K562 (cell line): ENCODE measurements at places on chromosomes 16 and 17. TPM values are rescaled to one million over a fixed set of nuclear protein-coding genes. Genes with fewer than 3 reads are reported as not detected.
A peak's percentile ranks its signal among the peaks of the same experiment; 100 is the strongest.

DNA sequence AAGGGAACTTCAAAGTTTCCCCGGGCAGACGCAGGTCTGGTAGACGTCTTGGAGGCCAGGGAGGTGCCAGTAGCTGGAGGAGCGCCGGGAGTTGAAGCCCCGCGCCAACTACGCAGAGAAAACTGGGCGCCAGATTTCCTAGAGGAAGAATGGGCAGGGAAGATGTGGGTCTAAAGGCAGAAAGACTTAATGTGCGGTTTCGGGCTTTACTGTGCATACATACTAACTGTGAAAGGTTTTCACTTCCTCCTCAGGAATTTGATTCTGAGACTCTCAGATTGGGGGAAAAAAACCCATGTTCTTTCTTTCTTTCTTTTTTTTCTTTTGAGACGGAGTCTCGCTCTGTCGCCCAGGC lies 331 bp upstream of the ZNF287 start:
- DNase-seq, result no peak

DNA sequence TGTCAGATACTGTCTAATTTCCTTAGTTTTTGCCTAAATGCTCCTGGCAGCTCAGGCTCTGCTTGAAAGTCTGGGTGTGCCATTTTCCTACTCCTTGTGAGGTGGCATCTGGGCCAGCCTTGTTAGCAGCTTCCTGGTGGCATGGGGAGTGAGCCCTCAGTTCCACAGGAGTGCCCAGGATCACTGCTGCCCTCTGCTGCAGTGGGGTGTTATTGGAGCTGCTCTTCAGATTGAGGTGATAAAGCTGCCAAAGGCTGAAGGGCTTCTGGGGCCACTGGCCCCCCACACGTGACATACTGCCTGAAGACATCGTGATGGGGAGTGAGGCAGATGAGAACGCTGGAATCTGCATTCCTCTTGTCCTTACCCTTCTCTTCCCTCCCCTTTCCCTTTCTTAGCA lies 27.4 kb downstream of the CEP95 start:
- no peak for DNase-seq

- no peak for DNase-seq
Observed at GRCh38 chr17:71850812-71851211, 270.0 kb upstream of the SOX9 start.

DNA sequence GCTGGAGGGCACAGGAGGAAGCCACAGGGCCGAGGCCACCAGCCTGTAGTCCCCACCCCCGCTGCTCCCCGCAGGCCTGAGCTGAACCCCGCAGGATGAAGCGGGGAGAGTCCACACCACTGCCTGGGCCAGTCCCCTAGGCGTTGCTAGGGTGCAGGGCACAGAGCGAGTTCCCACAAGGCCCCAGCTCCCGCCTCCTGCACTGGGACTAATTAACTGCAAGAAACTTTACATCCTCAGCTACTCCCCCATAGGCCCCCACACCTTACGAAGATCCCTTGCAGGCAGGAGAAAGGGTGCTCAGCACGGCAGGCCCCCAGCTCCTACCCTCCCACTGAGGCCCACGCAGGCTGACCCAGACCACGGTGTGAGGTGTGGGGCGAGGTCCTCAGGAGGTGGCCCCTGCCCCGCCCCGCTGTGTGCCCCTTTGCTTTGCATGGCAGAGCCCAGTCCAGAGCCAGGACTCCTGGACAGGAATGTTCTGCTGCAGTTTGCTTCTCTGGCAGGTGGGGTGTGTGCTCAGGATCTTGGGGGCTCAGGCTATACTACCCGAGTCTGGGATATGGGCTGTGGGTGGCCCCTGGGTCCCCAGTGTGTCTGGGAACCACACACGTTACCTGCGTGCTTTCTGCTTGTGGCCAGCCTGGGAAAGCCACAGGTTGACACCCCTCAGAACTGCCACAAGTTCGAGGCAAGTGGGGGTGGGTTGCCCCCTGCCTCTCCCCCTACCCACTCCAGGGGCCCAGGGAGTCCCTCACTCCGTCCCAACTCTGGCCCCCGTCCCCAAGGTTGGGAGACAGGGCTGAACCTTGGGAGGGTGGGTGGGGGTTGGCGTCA lies 1.2 kb downstream of the GNG13 start:
- DNase-seq, result peak; percentile 19

DNA sequence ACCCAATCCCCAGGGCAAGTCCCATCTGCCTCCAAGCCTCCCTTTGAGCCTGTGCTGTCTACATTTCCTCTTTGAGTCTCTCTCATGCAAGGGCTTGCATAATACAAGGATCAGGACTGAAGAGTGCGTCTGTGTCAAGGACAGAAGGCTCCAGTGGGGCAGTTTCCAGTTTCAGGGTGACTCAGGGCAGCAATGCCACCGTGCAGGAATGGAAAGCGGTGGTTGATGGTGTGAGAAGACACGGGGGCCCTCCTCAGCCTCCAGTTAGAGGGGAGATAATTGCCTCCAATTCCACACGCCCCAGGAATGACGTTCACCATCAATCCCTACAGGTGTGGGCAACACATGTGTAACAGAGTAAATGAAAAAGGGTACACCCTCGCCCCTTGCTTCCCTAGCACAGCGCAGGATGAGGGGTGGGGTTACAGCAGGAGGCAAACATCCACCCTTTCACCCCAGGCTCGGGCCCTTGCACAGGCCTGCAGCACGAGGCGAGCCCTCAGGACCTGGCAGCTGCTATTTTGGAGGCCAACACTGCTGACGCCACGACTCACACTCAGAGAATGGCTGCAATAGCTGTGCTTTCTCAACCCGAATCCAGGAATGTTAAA lies 24.8 kb upstream of the SLC25A19 start:
- no peak for DNase-seq

- no peak for DNase-seq
Observed at GRCh38 chr17:73331060-73331459, 19.3 kb upstream of the CDC42EP4 start.

DNA sequence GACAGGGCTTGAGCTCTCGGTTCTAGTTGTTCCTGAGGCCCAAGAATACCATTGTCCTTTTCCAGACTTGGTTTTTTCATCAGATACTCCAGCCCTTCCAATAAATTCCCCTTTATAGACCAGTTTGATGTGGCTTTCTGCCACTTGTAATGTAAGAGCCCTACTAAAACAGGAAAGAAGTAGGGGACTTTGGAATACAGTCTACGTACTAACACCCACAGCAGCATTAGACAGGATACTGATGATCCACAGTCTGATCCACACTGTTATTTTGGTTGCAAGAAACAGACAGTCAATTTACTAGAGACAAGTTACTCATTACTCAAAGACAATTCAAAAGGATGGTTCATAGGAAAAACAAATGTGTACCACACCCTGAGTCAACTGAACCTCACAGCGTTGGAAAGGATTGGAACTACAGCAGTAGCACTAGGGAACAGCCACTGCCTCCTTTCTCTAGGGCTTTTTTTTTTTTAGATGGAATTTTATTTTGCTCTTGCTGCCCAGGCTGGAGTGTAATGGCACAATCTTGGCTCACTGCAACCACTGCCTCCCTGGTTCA lies 45.9 kb upstream of the MED13 start:
- no peak for DNase-seq

DNA sequence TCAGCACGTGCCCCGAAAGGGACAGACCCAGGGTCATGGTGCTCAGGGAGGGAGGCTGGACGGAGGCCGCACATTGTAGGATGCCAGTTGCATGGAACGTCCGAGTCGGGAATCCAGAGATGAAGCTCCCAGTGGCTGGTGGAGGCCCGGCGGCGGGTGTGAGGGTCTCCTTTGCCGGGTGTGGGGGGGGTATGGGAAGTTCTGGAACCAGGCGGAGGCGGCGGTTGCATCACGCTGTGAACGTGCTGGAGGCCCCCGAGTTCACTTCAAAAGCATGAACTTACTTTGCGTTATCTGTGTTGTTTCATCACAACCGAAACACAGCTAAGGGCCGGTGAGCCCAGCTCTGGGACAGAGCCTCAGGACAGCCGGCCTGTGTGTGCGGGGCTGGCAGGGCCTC lies 73.4 kb upstream of the GNG13 start:
- no peak for DNase-seq

Gene CCL5
- total RNA-seq, result 0.56 and 0.58 TPM in 2 replicates

DNA sequence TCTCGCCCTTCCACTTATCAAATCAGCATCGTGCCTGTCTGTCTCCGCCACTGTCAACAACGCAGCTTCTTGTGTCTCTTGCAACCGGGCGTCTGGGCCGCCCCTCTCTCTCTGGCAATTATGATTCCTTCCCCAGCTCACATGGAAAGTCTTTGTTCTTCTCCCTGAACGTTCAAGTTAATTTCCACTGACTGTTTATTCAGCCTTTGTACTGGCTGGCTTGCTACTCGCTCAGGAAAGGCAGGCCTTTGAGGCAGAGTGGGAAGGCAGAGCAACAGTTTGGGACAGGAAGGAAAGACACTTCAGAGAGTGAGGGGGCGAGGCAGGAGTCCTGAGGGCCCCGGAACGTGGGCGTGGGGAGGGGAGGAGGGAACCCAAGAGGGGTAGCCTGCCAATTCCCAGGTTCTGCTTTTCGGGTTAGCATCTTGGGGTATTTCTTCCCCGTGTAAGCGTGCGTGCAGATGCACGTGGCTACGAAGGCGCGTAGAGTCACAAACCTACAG lies 50.8 kb downstream of the AKAP1 start:
- DNase-seq, result no peak

Gene HBQ1
- total RNA-seq, result 89.7 and 102 TPM in 2 replicates

GRCh38 chr16:69830534-69831211 lies 68.5 kb downstream of the WWP2 start:
- no peak for DNase-seq
